ENCODE measurements at places on chromosomes 11 and 22.

DNA sequence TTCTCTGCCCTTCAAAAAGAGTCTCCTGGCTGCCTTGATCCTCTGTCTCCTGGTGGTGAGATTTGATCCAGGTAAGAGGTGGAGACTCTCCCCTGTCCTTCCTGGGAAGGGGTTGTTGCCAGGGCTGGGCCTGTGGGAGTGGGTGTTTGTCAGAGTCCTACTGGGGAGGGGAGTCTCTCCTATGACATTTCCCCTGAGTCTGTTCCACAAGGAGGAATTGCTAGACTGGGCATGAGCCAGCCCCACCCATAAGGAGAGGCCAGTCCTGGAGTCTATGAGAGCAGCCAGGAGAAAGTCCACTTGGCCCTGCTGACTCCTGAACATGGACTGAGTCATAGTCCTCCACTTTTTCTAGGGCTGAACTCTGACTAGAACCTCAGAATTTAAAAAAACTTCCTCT is 7.4 kb downstream of the PEX26 start:
- DNase-seq: no peak

GRCh38 chr11:2385156-2386151 is 8.3 kb downstream of the CD81 start:
- no peak for DNase-seq

DNA sequence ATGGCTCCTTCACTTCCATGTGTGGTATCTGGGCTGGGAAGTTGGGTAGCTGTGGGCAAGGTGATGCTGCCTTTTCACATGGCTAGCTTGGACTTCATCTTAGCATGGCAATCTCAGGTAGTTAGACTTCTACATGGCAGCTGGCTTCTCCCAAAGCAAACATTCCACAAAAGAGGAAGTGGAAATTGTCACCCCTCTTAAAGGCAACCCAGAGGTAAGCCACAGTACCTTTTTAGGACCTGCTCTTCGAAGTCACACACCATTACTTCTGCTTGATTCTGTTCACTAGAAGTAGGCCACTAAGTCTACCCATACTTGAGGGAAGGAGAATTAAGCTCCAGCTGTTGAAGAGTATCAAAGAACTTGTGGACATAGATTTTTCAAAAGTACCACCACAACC is 25.9 kb downstream of the TUG1 start:
- DNase-seq: no peak

DNA sequence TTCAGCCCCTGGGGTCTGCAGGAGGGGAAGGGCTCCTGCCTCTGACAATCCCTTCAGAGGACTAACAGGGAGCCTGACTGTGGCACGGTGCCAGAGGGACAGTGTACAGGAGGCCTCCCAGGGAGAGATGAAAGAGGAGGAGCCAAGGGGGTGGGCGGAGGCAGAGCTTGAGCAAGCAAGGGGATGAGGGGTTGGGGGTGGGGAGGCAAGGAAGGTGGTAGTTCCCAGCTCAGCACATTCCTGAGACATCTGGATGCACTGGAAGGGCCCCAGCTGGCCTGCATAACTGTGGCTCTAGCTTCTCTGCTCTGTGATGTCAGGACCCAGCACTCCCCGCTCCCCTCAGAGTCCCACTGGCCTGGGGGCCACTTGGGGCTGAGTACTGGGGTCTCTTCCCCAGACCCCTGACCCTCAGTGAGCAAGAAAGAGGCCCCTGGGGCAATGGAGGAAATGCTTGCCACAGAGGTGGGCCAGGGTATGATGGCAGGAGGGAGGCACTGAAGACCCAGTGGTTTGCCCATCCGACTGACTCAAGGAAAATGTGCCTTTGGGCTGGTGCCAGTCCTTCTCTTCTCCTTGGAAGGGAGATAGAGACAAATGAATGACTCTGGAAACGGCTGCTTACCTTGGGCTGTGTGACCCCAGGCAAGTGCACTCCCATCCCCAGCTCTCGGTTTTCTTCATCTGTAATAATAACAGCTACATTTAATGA is 13.3 kb downstream of the CREB3L1 start:
- no peak for DNase-seq

- DNase-seq: no peak
These were observed 26.7 kb downstream of the UPB1 start for GRCh38 chr22:24521791-24522245.

GRCh38 chr11:121337740-121338272 is 45.2 kb downstream of the SC5D start:
- DNase-seq: no peak

DNA sequence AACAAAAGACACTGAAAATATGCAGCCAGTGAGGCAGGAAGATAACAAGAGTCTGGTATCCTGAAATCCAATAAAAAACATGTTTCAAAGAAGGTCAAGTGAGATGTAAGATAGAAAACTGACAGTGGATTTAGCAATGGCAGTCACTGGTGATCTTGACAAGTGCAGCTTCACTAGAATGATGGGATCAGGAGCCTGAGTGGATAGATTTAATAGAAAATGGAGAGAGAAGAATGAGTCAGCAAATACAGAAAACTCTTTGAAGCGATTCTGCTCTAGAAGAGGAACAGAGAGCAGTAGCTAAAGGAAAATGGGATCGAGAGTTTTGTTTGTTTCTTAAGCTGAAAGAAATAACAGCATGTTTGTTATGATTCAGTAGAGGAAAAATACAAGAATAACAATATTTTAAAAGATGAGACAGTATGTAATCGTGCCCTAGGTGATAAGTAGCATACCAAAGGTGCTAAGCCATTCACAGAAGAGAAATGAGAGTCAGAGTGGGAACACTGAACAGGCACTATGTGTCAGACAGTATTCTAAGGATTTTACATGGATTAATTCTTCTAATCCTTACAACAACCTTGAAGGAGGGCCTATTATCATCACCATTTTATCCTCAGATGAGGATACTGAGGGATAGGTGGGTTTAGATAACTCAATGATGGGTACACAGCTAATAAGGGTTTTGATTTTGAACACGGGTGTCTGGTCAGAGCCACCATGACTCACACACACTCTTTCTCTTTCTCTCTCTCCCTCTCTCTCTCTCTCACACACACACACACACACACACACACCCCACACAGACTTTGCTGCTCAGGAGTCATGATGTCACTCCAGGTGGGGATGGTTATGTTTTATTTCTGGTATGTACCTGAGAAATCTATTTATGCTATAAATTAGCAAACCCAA is 36.3 kb downstream of the MRE11 start:
- no peak for DNase-seq

DNA sequence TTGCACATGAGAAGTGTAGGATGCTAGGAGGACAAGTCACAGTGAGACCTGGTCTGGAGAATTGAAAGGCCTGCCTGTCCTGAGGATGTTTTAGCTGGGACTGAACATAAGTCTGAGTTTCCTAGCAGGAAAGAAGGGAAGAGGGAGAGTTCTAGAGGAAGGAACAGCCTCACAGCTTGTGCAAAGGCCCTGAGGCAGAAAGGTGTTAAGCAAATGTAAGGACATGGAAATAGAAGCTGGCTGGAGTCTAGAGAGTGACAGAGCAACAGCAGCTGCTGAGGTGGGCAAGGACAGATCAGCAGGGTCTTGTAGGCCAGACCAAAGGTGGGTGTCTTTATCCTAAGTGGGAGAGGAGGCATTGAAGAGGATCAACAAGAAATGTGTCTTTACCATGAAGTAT is 210.9 kb upstream of the E2F8 start:
- DNase-seq: no peak

DNA sequence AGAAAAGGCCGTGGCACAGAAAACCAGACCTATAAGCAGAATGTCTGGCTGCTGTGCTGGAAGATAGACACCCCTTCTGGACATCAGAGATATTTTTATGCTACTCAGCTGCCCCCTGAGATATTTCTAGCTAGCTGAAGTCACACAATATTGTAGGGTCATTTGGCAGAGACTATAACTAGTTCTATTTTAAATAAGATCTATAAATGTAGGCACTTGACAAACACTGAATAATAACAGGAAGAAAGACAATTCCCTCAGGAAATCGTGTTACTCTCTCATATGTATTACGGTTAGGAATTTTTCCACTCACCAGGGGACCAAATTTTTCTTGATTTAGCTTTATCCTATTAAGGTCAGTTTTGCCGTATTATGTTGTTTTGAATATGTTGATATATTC is 845.4 kb downstream of the OPCML start:
- no peak for DNase-seq

GRCh38 chr11:88341522-88342251 is 4.2 kb upstream of the CTSC start:
- DNase-seq: no peak

DNA sequence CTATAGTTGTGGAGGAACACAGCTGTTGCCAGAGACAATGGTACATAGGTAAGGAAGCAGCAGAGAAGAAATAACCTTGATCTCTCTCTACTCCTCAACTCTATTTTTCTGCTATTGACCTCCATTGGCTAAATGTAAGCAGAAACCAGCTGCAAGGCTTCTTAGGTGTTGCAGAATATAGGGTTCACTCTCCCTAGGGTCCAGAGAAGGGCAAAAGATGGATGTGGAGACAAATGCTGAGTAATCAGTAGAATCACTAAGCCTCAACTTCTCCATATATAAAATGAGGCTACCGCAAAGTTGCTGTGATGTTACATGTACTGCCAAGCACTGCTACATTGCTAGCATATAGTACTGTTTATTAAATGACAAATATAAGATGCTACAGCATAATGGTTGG is 120.6 kb downstream of the PDE3B start:
- no peak for DNase-seq

DNA sequence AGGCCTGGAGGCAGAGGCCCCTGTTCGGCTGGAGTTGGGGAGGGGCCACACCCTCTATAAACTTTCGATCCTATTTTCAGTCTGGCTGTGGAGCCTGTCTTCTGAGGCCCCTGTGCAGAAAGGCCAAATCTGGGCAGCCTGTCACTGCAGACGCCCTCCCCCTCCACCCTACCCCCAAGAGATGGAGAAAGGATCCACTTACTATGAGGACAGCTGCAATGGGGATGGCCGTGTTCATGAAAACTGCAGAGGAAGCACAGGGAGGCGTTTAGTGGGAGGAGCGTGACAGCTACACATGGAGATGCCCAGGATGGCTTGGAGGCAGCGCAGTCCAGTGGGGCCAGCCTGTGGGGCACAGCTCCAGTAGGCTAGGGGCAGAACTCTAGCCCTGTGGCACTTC is 43.5 kb upstream of the KCNJ11 start:
- DNase-seq: no peak

- no peak for DNase-seq
These were observed 26.4 kb downstream of the OR52K1 start for GRCh38 chr11:4508886-4509285.

GRCh38 chr11:86072211-86072610 is 3.3 kb upstream of the PICALM start:
- no peak for DNase-seq

GRCh38 chr11:108718466-108718865 is 53.6 kb downstream of the DDX10 start:
- DNase-seq: no peak

DNA sequence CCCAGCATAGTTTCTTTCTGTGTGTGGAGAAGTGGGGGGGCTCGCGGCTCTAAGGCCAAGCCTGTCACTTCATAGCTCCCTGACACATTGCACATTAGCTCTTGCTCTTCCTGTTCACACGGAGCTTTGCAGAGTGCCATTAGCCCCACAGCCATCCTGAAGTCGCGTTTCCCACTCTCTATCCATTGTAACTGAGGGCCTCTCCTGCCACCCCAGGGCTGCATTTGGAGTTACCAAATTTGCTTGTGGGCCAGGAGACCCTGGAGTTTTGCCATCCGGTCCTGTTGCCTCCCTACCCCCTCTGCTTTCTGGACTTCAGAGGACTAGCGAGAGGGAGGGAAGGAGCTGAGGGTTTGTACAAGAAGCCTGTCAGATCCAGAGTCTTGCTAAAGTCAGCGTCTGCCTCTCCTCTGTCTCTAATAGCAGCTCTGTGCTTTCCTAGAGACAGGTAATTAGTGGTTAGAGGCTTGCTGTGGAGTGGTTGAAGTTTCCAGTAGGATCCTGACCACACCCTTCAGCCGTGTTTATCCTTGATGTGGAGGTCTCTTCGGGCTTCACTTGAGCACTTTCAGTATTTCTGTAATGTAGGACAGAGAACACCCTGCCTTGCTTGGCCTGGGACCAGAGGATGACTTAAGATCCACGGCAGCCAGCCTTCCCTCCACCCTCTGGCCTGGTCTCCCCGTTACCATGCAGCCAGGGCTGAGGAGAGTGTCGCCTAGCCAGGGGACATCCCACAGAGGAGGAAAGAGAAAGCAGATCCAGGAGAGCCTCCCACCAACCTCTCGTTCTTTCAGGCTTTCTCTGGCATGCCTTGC is 14.1 kb downstream of the DCPS start:
- DNase-seq: no peak

DNA sequence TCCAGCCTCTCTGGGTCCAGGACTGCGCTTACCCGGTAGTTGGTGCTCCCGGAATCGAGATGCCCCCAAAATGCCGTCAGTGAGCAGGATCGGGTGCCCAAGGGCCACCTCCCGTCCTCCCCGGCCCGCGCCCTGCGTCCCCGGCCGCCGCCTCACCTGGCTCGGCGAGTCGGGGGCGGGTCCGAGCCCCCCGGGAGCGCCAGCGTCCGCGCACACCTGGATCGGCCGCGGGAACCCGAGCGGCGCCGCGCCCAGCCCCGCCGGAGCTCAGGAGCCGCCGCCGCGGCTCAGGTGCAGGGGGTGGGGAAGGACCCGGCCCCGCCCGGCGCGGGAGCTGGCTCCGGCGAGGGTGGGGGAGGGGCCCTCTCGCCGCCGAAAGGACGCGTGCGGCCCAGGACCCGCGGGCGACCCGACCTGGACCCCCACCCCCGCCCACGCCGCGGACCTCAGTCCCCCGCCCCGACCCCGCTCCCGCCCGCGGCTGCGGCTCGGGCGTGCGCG is at the start of gene SHANK2:
Gene SHANK2, minus strand, starts transcription at position 309 of the 501 bp plus-strand sequence. CDS start 105,251 bp downstream, outside the sequence.
- DNase-seq: no peak

GRCh38 chr22:46884365-46884764 is 121.9 kb downstream of the TBC1D22A start:
- DNase-seq: no peak

DNA sequence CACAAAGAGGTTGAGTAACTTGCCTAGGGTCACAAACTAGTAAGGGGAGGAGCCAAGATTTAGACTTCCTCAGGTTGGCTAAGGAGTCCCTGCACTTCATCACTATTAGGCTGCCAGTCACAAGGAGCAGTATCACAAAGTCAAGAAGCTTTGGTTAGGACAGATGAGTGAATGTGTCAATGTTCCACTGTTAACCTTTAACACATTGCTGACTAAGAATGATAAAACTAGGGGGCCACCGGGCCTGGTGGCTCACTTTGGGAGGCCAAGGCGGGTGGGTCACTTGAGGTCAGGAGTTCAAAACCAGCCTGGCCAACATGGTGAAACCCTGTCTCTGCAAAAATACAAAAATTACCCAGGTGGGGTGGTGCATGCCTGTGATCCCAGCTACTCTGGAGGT is 32.0 kb downstream of the TMEM123 start:
- no peak for DNase-seq

- no peak for DNase-seq
These were observed 26.5 kb downstream of the SGSM3 start for GRCh38 chr22:40396882-40397281.

DNA sequence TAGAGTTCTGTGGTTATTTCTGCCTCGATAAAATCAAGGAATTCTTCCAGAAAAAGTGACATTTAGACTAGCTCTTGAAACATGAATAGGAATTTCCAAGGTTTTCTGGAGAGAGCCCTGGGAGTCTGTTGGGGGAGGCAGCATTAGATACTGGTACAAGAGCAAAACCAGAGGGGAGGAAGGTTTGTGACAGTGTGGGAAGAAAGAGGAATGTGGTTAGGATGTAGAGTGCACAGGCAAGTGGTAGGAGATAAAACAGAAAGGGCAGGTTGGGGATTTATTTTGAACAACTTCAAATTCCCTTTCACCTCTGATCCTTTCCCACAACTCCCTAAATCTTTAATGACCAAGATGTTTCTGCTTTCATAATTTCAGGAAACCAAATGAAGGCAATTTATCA is 588.4 kb downstream of the METTL15 start:
- no peak for DNase-seq
